ENCODE measurements at places on chromosomes 11 and 22. TPM values are rescaled to one million over a fixed set of nuclear protein-coding genes. Genes with fewer than 3 reads are reported as not detected.

MMP7 gene
- 9.1 TPM for total RNA-seq

IGSF9B gene
- total RNA-seq: 86.7 TPM

RIMBP3C gene
- total RNA-seq: 1.2 TPM

KIF18A gene
- 8.7 TPM for total RNA-seq

OR51D1 gene
- not detected for total RNA-seq

UBQLN3 gene
- 0.88 TPM for total RNA-seq

RIC8A gene
- 81.7 TPM for total RNA-seq

SLC25A18 gene
- total RNA-seq: 0.71 TPM

OR5B21 gene
- total RNA-seq: not detected

KCNE3 gene
- 5.8 TPM for total RNA-seq

Data from camera-type eye (tissue), 1 donor.